ENCODE measurements at places on chromosomes 2 and 18.
A peak's percentile ranks its signal among the peaks of the same experiment; 100 is the strongest.

- no peak for DNase-seq
Observed at GRCh38 chr2:156476021-156476849, 40.1 kb downstream of the GPD2 start.

DNA sequence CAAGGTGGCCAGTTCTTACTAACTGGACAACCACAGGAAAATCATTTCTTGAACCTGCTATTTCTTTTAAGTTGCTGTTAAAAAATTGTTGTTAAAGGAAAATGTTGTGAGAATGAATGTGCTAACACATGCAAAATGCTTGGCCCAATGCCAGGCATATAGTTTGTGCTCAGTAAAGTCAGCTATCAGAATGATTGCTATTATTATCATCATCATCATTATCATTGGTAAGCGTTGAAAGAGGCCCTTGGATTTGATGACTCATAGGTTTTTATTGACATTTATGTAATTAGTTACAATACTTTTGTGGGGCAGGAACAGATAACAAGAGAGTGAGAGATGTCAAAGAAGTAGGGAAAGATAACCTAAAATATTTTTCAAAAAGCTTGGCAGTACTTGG lies 394.2 kb upstream of the ZEB2 start:
- DNase-seq, result no peak

GRCh38 chr2:237734905-237735623 lies 63.5 kb upstream of the RBM44 start:
- DNase-seq, result no peak

GRCh38 chr18:5294113-5294456 lies 1.4 kb downstream of the ZBTB14 start:
- DNase-seq, result no peak

- no peak for DNase-seq
Observed at GRCh38 chr2:10934308-10934978, 22.7 kb downstream of the KCNF1 start.

DNA sequence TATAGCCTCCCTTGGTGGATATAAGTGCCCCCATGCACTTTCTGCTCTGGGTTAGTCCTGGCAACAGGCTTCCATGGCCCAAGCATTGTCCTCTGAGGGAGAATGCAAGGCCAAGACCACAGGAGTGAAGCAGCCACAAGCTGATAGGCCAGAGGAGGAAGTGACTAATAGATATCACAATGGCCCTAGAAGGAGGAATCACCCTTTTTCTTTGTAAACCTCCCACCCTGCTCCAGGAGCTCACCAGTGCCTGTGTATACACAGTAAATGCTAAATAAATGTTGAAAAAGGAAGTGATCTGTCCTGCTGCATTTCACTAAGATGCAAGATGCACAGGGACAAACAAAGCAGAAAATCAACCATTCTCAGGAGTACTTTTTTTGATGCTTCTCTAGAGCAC lies 49.7 kb upstream of the ABCA12 start:
- no peak for DNase-seq

DNA sequence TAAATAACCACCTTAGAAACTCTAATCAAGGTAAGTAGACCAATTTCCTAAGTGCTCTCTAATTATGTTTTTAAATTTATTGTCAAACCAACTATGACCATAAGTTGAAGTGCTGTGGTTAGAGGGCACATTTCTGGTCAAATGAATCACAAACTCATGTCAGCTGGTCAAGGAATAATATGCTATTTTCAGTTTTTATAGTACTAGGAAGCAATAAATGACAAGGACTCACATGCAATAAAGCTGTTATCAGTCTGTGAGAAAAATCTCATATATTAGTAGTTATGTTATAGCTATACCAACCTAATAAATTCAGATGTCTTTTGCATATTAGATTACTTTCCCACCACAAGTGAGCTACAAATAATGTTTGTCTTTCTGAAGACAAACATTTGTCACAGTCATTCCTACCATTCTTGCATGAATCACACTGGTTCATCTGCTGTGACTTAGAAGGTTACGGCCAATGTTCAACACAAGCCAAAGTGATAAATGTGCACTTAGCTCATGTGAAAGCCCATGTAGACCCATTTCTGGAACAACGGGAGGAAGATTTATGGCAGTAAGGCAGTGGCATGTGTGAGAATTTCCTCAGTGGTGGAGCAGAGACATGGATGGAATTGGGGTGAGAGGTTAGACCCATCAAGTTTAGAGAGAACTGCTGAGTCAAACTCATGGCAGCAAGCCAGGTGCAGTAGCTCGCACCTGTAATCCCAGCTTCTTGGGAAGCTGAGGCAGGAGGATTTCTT lies 27.4 kb upstream of the CCNYL1 start:
- no peak for DNase-seq

- no peak for DNase-seq
Observed at GRCh38 chr18:76363436-76364120, 131.5 kb downstream of the ZNF516 start.

- DNase-seq, result peak; percentile 20
Observed at GRCh38 chr2:231935207-231935524, 9.0 kb upstream of the NPPC start.

GRCh38 chr2:154481336-154481735 lies 217.2 kb upstream of the KCNJ3 start:
- DNase-seq, result peak; percentile 15

Data from eye (tissue), 1 donor.